ENCODE measurements at places on chromosomes 4 and X. TPM values are rescaled to one million over a fixed set of nuclear protein-coding genes. Genes with fewer than 3 reads are reported as not detected.

DNA sequence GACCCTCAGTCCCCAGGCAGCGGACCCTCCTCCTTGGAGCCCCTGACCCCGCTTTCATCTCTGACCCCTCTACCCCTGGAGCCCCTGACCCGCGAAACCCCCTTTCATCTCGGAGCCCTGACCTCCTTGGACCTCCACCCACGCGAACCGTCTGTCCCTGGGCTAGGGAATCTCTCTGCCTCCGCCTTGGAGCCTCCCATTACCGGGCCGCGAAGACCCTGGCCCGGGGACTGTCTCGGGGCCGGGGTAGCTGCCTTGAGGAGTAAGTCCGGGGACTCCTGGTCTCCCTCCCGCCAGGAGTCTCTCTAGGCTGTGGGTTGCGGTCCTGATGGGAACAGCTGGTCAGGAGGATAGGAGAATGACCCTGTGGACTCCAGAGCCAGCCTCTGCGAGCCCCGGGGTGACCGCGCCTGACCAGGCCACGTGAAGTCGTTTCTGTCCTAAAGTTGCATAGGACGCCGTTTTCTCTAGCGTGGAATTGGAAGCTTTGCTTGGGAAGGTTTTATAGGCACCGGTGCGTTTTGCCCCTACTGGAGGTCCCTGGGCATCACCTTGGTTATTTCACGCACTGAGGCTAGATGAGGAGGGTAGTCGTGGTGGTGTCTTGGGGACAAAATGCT lies 824 bp downstream of the TBC1D14 start:
- DNase-seq, result no peak

DNA sequence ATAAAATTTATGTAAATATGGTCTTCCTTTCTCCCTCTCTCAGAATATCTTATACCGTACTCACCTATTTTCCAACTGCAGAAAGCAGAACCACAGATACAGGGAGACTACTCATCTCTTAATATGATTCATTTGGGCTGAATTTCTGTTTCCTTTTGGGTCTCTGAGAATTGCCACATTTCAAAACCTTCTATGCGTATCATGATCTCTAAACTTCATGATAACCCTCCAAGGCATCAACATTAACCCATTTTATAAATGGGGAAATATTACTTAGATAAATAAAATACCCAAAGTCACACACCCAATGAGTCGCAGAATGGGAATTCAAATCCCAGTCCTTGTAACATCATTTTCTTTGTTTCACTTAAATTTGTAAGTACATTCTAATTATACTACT lies 16.6 kb upstream of the PRDM8 start:
- DNase-seq, result no peak

GRCh38 chrX:105725228-105725627 lies 97.1 kb upstream of the NRK start:
- DNase-seq, result no peak

- DNase-seq, result no peak
These were observed 25.9 kb upstream of the PRDM5 start for GRCh38 chr4:120948382-120948781.

Gene SAGE1
- not detected for total RNA-seq

Gene SLC6A14
- total RNA-seq, result not detected
